ENCODE measurements at places on chromosomes 6 and 20.

DNA sequence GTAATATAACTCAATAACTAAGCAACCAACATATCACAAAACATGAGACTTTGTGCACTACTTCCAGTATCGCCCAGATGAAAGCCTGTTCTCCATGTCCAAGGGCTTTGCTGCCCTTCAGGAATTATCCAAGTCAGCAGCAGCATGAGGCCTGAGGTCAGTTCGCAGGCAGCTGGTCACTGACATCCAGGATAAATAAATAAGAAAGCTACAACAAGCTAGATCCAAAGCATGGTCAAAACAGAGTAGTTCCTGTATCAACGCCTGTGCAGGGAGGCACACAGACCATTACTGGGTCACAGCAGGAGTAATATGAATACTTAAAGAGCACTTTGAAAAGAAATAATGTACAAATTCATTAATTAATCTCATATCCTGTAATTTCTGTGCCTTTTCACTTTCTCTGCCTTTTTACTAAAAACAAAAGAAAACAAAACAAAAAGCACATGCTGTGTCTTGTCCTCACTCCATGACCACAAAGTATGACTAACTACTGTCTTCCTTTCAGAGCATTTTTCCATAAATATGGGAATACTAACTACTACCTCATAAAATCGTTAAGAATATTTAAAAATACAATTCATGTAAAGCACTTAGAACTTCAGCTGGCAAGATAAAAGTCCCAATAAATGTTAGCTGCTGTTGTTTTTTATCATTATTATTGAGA lies 374.9 kb upstream of the IRAK1BP1 start:
- no peak for DNase-seq

DNA sequence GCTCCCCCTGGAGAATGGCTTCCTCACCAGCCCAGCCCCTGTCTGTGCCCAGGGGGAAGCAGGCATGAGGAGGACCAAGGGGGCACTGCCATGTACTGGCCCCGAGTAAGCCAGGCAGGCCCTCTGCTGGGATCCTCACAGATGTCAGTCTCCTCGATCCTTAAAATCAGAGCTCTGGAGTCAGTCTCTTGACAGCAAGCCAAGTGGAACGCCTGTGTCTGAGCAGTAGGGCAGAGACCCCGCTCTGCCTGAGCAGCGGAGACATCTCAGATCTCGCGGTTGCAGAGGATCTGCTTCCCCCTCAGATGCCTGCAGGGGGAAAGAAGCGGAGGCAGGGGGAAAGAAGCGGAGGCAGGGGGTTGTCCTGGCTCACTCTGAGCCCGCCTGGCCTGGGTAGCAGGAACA lies 92.6 kb downstream of the SNX5 start:
- no peak for DNase-seq

DNA sequence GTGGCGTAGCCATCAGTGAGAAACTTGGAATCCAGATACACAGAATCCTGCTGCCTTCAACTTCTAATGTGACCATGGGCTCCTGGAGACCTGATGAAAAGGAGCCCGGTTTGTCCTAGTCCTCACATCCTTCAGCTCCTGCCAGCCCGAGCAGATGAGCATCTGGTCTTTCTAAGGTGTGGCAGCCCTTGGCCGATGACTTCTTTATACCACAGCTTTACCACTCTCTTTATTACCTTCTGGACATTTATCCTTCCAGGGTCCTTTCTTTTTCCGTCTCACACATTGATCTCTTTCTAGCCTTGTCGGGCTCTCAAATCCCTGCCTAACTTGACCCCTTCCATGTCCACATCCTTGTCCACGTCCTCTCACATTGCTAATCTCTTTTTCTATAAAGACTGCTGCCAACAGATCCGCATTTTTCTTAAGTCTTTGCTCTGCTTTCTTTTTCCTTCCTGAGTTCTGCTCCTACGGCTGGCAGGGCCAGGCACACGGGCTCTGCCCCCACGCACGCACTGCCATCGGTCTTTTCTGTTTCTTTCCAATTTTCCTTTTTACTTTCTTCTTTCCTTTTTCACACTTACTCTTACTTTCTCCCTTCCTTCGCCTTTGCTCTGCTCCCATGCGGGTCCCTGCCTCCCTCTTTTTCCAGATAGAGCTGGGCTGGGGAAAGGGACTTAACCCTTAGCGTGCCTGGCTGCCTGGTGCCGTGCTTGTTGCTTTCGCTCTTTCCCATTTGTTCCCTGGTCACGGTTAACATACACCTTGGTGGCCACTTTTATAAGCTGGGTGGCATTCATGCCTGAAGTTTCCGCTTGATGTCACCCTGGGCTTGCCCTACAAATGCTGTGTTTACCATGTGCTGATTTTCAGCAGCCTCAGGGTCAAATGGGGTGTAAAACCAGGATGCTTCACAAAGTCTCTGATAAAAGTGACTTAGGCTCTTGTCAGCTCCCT lies 9.4 kb upstream of the GMPR start:
- no peak for DNase-seq

DNA sequence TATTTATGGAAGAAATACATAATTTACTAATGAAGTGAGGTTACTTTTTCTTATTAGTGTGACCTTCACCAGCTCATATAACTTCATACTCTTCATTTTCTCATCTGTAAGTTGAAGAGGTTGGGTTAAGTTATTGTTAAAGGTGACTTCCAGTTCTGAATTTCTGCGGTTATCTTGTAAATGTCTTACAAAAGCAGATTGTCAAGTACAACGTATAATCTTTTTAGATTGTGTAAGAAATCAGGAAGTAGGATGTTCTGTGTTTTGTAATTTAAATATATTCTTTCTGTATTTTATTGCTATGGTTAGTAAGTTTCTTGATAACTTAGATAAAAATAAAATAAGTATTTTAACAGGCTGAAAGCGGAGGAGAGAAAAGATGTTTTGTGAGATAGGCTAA lies 12.0 kb downstream of the WTAP start:
- no peak for DNase-seq

DNA sequence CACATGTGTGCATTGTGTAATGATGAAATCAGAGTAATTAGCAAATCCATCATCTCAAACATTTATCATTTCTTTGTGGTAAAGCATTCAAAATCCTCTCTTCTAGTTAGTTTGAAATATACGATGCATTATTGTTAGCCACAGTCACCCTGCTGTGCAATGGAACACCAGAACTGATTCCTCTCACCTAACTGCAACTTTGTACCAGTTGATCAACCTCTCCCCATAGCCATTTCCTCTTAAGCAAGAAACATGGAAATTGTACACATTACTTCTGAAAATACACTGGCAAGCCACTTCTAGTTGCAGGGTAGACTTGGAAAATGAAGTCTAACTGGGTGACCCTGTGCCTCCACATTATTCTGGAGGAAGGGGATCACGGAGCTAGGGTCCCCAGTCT lies 58.1 kb upstream of the ESR1 start:
- DNase-seq: no peak

- DNase-seq: no peak
Observed at GRCh38 chr6:131782764-131783163, 25.1 kb upstream of the ENPP1 start.

DNA sequence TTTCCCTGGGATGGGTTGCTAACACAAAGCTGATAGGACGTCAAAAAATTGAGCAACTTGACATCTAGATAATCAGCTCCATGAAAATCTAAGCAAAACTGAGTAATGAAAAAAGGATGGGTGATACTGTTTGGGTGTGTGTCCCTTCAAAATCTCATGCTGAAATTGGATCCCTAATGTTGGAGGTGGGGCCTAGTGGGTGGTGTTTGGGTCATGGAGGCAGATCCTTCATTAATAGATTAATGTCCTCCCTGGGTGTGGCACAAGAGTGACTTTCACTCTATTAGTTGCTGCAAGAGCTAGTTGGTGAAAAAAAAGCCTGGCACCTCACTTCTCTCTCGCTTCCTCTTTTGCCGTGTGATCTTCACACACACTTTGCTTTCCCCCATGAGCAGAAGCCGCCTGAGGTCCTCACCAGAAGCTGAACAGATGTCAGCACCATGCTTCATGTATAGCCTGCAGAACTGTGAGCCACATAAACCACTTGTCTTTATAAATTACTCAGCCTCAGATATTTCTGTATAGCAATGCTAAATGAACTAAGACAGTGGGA lies 160.9 kb downstream of the FRK start:
- DNase-seq: no peak

DNA sequence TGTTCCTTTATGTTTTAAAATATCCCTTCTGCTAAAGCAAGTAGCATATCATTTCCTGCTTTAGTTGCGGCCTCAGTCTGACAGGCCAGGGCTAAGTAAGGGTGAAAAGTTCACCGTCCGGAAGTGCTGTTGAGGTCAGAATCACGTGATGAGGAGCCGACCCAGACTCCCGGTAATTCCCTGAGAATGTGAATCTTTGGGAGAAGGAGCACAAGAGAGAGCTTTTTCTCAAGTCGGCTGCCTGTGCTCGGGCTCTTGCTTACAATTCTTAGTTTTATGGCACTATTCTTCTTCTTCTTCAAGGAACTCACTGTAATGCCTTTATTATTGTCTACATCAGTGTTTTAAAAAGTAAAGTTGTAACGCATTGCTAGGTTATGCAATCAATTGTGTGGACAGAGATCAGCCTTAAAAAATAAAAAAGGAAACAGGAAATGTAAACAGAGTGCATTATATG lies 309.3 kb downstream of the PRL start:
- DNase-seq: peak; percentile 52

- DNase-seq: no peak
Observed at GRCh38 chr6:143561105-143561704, 49.7 kb upstream of the FUCA2 start.

DNA sequence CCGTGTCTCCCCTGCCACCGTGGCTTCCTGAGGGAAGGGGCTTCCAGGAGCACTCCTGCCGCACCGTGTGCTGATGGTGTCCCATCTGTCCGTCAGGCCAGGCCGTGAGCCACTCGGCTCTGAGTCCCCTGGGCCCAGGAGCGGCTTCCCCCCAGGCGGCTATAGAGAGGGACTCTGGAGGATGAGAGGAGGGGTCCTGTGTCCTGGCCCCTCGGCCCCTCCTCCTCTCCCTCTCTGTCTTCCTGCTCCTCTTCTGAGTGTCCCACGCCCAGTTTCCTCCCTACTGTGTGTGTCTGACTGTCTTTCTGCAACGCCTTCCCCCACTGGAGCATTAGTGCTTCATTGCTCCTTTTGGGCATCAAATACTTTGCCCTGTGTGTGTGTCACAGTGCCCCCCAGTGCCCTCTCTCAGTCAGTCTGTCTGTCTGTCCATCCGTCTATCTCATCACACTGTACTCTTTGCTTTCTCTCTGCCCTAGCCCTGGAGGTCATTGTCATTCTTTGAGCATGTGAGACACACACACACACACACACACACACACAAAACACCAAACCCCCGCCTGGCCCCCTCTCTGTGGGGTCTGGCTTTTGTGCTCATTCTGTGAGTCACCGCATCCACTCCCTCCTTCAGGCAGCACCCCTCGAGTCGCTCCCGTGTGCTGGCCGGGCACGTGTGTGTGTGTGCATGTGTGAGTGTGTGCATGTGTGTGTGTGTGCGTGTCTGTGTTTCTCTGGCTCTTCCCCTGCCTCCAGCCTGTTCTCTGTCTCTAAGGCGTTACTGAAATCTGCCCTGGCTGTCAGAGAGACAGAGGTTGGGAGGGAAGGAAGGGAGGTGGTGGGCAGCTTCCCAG lies 71.9 kb downstream of the SRC start:
- no peak for DNase-seq

GRCh38 chr6:85948481-85948880 lies 305.8 kb upstream of the SYNCRIP start:
- no peak for DNase-seq

DNA sequence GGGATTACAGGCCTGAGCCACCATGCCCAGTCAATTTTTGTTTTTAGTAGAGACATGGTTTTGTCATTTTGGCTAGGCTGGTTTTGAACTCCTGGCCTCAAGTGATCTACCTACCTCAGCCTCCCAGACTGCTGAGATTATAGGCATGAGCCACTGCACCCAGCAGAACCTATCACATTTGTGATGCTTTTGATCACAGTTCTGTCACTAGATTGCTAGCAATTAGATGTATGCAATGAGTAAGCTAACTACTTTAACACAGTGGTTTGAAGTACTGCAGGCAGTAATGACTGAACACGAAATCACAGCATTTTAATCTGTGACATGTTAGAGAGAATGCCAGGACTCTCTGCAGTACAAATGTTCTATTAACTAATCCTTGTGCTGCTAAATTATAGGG lies 19.6 kb upstream of the SAMHD1 start:
- no peak for DNase-seq

GRCh38 chr6:153503810-153504209 lies 372.7 kb upstream of the RGS17 start:
- no peak for DNase-seq

DNA sequence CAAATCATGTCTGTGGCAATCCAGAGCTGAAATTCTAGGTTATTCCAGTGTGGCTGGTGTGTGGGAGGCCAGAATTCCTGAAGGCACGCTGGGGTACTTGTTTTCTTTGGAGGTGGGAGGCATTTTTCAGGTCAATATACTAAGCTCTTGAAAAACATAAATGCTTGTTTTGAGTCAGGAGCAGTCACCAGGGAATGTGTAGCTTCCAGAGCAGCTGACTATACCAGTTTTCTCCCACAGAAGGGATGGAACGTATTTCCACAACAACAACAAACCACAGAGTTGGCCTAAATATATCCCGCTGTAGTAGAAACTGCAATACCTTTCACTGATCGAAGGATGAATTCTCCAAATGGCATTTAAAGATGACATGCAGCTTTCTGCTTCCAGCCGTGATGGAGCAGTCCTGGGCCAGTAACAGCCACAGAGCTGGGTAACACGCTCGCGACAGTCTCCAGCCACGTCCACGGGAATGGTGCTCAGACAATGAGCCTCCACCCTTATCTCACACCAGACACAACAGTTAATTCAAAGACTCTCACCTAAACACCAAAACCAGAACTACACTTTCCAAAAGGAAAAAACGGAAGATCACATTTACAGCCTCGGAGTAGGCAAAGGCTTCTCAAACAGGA lies 23.2 kb downstream of the CHRNA4 start:
- DNase-seq: no peak

- no peak for DNase-seq
Observed at GRCh38 chr6:23953976-23954375, 172.0 kb upstream of the NRSN1 start.

DNA sequence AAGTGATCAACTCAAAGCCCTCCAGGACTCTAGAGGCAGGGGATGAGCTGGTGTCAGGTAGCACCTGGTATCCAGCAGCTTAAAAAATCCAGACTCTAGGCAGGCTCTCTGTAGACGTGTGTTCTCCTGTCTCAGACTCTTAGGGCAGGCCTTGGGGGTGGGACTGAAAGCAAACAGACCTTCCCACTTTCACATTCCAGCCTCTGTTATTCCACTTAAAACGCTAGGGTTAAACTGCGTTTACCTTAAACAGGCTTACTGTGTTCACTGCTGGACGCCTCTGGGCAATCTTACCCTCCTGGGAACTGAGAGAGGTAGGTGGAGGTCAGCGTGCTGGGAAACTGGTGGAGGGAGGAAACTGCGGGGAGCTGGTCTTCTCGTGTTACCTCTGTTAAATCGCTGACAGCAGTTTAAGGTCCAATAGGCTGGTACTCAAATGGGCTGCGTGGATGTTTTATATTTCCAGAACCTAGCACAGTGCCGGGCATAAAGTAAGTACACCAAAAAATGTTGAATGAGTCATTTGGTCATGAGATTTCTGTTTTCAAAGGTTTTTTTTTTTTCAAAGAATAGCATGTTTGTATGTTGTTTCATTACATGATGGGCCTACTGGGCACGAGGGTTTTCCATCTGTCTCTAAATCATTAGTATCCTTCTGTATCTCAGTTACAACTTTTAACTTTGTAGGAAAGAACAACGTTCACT lies at the start of gene GCNT2:
Gene GCNT2 (plus strand): TSS at position 248 of the 705 bp plus-strand sequence. CDS start 7,561 bp downstream, outside the sequence.
- peak; percentile 37 for DNase-seq

GRCh38 chr20:2706688-2707352 lies 14.2 kb downstream of the EBF4 start:
- no peak for DNase-seq

GRCh38 chr6:5108536-5109150 lies 23.5 kb downstream of the PPP1R3G start:
- no peak for DNase-seq

All from HuH-7 (cell line).